ENCODE measurements at places on chromosomes 4 and X.

GRCh38 chrX:15616531-15616930, 15.8 kb upstream of the ACE2 start:
- no peak for DNase-seq

- no peak for DNase-seq
Measured at GRCh38 chr4:53987761-53988171, 76.6 kb downstream of the CHIC2 start.

GRCh38 chrX:24149351-24150050, at the start of gene ZFX:
Gene ZFX (plus strand): TSS chrX:24149729. CDS start chrX:24172743, 23,014 bp downstream.
- peak; percentile 40 for DNase-seq

- no peak for DNase-seq
Measured at GRCh38 chrX:37776283-37776986, 3.4 kb upstream of the CYBB start.

DNA sequence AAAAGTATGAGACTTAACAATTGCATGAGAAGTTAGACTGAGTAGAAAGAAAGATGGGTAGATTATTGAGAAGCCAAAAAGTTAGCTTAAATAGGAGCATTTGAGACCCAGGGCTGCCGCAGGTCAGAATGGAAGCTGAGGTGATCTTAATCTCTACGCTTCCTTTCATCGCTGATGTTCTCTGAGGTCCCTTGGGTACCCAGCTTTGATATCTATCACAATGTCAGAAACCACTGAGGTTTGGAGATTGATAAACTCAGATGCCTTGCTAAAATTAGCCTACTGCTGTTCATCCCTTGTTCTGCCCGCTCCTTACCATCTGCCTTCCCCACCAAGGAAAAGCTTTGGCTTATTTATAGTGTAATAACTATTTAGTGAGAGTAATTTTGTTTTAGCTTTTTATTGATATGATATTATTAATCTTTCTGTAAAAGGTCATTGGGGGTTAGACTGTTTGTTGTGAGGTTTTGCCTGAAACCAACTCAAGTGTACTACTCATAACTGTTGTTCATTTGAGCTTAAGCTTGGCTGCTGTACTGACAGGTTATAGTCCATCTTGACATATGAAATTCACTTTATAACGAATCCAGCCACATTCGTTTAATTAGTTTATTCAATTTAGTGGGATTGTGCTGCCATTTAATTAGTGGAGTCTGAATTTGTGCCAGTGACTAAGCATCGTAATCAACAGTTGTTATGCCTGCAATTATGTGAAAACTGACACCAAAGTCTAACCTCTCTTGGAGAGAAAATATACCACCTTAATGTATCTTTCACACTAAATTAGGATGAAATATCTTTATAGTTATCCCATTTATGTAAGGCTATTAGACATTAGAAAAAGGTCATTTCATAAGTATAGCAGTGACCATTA, 15.1 kb downstream of the MCUB start:
- no peak for DNase-seq

DNA sequence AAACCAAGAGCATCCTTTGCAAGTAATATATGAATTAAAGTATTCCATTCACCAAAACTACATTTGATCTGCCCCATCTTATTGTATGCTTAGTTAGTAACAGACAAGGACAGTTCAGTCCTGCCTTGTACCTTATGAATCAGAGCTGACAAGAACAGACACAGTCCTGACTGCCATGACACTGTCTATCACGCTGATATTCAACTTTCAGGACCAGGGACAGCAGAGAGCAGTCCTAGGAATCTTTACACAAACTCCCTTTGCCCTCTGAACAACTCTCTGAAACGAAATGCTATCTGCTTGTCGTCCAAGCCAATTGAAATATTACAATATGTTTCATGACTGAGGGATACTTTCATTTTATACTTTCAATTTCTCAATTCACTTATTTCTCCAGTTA, 268.6 kb upstream of the VCX start:
- no peak for DNase-seq

- no peak for DNase-seq
Measured at GRCh38 chr4:164926301-164926700, 49.3 kb downstream of the APELA start.

GRCh38 chrX:82320569-82320968, 1118.7 kb downstream of the SH3BGRL start:
- no peak for DNase-seq

DNA sequence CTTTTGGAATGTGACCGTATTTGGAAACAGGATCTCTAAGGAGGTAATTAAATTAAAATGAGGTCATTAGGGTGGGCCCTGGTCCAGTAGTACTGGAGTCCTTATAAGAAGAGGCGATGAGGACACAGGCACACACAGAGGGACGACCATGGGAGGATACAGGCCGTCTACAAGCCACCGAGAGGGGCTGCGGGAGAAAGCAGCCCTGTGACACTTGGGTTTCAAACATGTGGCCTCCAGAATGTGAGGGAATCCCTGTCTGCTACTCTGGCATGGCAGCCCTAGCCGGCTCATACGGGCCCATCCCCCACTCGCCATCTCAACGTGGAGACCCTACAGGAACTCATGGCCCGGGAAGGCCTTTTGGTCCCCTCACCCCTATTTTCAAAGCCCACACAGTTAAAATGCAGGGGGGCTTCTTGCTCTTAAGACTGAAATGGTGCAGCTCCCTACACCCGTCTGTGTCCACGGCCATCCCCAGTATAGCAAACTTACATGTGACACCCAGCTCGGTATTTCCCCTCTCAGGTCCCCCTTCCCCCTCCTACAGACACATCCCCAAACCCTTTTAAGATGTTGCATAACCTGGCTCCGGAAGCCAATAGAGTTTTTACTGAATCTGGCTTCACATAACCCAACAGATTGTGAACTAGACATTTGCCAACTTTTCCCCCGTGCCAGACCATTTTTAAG, 124.1 kb upstream of the TBL1X start:
- DNase-seq, result no peak

GRCh38 chrX:47248576-47248975, 15.8 kb downstream of the USP11 start:
- DNase-seq, result no peak

DNA sequence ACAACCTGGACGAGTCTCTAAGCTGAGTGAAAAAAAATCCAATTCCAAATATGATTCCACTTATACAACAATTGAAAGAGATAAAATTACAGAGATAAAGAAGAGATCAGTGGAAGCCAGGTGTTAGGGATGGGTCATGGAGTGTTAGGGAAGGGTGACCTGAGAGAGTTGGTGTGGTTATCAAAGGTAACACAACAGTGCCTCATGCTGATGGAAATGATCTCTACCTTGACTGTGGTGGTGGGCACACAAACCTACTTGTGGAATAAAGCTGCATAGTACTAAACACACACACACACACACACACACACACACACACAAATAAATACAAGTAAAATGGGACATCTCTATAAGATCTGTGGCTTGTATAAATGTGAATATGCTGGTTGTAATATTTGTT, 26.0 kb downstream of the BEND2 start:
- no peak for DNase-seq

DNA sequence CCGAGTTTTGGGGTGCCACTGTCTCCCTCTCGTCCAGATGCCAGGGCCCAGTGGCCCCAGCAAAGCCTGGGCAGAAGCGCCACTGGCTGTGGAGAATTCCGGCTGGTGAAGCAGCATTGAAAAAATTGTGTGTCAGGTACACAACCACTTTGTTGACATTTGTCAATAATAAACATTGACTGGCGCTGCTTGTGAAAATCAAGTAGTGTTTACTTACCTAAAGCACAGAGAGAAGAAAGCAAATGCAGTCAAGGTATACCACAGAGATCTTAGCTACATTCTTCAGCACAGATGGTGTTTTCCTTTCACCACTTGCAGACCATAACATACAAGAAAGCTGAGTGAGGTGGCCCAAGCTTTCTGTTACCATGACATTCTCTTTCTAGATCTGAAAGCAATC, 14.5 kb upstream of the SLC7A11 start:
- DNase-seq, result no peak

GRCh38 chrX:68651110-68651509, 3.6 kb downstream of the STARD8 start:
- no peak for DNase-seq

- no peak for DNase-seq
Measured at GRCh38 chr4:54568184-54568583, 89.6 kb upstream of the KIT start.

All from NCI-H526 treated with DMSO at 0.1 percent for 48 hours (cell line).